T-helper 9 cell (primary cell): ENCODE measurements at places on chromosomes 4 and X.

DNA sequence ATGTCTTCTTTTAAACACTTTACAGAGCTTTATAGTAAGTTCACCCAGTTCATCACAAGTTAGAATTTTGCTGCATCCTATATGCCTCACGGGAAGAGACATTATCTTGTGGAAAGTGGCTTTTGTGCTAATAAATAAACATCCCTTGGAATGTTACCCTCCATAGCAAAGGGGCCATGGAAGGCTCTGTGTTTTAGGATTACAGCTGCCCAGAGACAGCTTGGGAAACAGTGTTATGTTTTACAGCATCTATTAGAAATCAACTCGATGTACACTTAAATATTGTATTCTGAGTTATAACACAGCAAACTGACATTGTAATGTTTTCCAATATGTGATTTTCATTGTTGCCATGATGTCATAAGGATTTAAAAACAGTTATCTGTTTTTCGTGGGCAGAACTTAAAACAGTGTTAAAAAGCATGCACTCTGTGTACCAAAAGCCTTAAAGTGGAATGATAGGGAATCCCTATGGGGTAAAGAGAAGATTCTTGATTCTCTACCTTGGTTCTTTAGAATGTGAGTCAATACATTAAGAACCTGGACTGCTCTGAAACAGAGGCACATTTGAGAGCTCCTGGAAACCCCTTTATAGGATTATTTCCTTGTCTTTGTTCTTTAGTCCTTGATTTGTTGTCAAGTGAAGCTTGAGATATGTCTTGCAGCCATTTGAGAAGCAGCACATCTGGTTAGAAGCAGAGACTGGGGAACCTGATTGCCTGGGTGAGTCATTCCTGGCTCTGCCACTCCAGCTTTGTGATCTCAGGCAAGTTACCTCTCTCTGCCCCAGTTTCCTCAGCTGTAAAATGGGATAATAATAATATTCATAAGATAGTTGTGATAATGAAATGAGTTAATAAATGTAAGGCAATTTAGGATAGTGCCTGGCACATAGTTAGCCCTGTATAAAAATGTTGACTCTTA is 41.6 kb downstream of the ARHGAP10 start:
- no peak for DNase-seq

DNA sequence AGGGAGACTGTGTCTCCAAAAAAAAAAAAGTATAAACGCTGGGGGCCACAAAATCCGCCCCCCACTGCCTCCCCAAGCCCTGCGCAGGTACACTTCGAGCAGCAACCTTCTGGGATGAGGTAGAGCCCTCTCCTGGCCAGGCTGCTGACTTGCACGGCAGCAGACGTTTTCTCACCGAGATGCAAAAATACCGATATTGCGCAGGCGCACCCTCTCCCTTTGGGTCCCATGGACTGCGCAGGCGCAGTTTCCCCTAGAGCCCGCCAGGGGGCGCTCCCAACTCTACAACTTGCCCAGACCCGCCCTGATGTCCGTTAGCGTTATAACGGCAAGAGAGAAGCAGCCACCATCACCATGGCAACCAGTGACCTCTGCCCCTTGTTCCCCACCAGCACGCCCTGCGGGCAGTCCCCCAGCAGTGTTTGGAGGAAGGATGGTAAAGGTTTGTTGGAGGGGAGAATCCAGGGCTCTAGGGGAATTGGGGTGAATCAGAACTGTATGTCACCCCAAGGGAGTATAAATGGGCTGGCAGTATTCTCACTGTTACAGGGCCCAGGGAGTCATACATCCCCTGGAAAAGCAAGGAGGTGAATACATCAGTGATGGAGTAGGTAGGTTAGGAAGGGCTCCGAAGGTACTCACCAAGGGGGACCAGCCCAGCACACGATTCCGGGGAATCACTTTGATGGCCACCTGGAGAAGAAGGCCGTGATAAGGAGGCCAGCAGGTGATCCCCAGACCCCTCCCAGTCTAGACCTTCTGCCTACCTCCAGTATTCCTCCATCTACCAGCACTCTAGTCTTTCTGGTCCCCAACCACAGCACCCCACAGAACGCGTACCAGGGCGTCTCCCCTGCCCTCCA is 1.5 kb downstream of the PIM2 start:
- DNase-seq: peak; percentile 80

- DNase-seq: no peak
Observed at GRCh38 chrX:118550792-118551191, 55.2 kb downstream of the DOCK11 start.

- DNase-seq: no peak
Observed at GRCh38 chr4:156294577-156294976, 340.9 kb upstream of the CTSO start.

GRCh38 chr4:1788254-1788973 is 4.7 kb upstream of the FGFR3 start:
- DNase-seq: no peak

DNA sequence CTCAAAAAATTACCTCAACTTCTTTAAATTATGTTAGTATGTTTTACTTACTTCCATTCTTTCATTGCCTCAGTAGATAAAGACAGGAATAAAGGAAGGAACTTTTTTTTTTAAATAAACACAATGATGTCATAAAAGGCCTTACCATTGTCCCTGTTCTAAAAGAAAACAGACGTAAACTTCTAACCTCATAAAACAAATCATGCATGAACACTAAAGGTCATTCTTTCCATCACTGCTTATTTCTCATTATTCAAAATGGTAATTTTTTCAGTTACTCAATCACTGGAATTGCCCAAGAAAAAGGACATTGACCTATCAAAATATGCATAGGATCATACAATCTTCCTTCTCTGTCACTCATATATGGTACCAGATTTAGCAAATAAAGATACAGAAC is 32.2 kb upstream of the ARMCX2 start:
- DNase-seq: no peak

- no peak for DNase-seq
Observed at GRCh38 chr4:148704291-148704690, 262.1 kb upstream of the NR3C2 start.

GRCh38 chrX:103797691-103798090 is 21.1 kb downstream of the PLP1 start:
- DNase-seq: no peak

GRCh38 chr4:155952501-155952901 is 1.2 kb downstream of the CTSO start:
- no peak for DNase-seq

GRCh38 chr4:163815776-163816175 is 321.3 kb downstream of the TMA16 start:
- DNase-seq: no peak

DNA sequence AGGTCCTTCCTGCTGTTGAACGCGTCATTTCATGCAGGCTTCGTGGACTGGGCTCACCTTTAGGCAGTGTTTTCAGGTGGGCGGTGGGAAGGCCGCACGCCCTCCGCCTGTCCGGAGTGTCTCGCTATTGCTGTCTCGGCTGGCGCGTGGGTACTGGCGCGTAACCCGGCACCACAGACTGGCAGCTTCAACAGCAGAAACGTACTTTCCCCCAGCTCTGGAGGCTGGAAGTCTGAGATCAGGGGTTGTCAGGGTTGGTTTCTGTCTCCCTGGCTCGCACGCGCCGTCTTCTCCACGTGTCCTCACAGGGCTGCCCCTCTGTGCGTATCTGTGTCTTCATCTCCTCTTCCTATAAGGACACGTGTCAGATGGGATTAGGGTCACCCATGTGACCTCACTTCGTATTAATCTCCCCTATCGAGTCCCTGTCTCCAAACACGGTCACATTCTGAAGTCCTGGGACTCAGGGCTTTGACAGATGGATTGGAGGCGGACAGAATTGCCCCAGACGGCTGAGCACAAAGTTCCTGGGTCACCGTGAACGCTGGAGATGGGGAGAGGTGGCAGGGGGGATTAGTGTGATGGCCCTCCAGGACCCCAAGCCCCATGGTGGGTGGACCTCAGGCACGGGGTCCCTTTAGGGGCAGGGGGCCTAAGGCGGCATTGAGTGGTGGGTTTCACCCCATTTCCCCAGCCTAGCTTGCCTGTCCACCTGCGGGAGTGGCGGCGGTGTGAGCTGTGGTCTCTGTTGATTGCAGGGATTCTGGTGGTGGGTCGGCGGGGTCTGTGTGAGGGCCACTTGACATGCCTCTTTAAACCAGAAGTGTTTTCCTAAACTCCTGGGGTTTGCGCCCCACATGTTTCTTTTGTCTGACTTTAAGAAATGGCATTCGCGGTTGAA is 83.4 kb upstream of the LRPAP1 start:
- no peak for DNase-seq

DNA sequence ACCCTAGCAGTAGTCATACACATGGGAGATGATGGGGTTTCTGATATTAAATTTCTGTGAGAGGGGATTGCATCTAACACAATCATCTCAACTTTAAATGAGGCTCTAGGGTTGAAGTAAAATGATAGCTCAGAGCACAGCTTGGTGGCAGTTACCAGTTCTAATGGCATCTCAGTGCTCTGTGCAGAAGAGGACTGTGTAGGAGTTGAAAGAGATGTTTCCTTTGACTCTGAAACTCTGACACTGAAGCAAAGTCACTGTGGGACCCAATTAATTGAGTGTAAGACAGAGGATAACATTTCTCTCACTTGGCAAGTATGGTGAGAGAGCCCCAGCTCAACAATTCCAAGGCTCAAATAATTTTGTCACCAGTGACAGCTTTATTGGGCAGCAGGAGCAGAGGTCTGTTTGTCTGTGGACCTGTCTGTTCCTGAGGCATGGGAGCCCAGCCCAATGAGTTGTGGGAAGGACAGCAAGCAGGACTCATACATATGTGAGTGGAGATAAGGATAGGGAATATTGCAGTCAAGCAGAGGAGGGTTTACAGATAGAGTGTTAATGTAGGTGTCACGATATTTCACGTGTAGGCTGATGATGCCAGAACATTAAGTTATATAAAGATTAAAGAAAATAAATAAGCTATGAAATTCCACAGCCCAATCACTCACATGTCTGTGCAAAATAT is 76.7 kb upstream of the NAF1 start:
- no peak for DNase-seq

GRCh38 chrX:9285342-9285771 is 179.5 kb upstream of the TBL1X start:
- no peak for DNase-seq

- no peak for DNase-seq
Observed at GRCh38 chr4:11904117-11904535, 475.4 kb upstream of the HS3ST1 start.

DNA sequence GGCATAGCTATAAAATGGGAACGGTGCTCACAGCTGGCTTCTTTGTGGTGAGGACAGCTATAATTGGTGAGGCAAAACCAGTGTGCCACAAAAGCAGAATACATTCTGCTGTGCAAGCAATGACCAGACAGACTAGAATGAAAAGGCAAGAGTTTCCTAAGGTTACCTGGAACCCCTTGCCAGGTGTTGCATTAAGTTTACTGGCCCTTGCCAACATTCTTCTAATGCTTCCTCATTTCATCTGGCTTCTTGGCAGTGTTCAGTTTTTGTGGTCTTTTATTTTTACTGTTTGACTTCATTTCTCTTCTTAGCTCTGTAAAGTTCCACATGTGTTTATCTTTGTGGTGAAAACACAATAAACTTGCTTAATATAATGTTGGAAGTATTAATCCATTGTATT is 131.4 kb downstream of the PTTG2 start:
- DNase-seq: no peak

GRCh38 chrX:38313190-38313589 is 14.1 kb downstream of the RPGR start:
- DNase-seq: no peak

DNA sequence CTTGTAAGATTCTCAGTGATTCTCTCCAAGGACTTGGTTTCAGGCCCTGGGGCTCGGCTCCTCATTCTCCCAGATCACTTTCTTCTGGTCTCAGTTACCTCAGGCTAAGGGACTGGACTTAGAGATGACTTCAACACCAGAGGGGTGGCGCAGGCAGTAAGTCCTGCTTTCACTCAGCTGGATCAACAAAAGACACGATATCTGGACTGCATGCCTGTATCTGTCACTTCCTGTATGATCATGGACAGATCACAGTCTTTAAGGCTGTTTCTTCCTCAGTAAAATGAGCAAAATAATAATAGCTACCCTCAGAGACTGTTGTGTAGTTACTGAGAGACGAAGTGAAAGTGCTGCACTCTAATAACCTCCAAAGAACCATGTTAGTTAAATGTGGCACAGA is 19.5 kb upstream of the CXCR3 start:
- no peak for DNase-seq

- no peak for DNase-seq
Observed at GRCh38 chr4:67874986-67875385, 8.8 kb downstream of the TMPRSS11D start.

- no peak for DNase-seq
Observed at GRCh38 chrX:40922307-40922706, 162.9 kb upstream of the USP9X start.

DNA sequence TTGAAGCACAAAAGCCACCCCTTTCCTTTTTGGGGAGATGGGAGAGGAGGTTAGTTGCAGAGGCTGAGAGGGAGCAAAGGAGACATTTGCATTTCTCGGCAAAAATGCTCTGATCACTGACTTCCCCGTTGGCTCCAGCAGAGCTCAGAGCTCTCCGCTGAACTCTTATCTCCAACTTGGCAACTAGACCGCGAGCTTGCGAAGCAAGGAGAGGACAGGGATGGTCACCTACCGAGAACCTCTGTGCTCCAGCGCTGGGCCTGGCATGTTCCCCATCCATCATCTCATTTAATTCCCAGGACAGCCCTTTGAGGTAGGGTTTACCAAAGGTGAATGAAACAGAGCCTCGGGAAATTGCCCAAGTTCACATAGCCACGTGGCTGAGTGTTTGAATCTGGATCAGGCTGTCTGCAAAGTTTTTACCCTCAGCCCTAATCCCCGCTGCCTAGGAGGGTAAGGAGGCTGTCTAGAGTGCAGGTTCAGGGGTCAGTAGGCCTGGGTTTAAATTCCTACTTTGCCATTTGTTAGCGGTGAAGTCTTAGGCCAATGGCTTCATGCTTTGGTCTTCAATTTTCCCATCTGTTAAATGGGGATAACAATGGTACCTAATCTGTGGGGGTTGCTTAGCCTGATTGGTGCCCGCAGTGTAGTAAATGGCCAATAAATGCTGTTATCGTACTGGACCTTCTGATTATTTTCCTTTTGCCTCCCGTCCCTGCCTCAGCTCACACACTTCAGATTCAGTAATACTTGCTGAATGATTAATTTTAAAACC is 3.8 kb upstream of the CITED1 start:
- no peak for DNase-seq

- no peak for DNase-seq
Observed at GRCh38 chrX:74119016-74119910, 184.7 kb upstream of the ZCCHC13 start.

GRCh38 chrX:104165894-104166734 is at the start of gene FAM199X:
Gene FAM199X, plus strand, starts transcription at chrX:104166453. Its CDS starts 333 bp downstream, at chrX:104166786.
- peak; percentile 73 for DNase-seq

DNA sequence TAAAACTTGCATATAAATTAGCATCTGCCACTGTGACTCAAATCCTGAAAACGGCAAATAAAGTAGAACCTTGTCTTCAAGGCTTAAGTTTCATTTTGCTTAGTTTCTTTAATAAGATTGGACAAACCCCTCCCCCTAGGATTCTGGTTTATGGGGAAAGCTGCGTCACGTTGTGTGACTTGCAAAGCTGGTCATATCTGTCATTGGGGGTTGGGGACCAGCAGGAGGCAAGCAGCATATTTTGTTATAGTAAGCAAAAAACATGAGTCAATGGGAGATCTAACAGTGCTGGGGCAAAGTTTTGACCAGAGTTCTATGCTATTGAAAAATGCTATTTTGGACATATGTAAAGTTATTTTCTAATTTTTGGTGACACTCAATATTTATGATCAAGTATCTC is 407.3 kb downstream of the PCDH18 start:
- no peak for DNase-seq
